ENCODE measurements at places on chromosomes 3 and 15.

GRCh38 chr3:11288021-11288491, 15.9 kb downstream of the ATG7 start:
- no peak for DNase-seq

DNA sequence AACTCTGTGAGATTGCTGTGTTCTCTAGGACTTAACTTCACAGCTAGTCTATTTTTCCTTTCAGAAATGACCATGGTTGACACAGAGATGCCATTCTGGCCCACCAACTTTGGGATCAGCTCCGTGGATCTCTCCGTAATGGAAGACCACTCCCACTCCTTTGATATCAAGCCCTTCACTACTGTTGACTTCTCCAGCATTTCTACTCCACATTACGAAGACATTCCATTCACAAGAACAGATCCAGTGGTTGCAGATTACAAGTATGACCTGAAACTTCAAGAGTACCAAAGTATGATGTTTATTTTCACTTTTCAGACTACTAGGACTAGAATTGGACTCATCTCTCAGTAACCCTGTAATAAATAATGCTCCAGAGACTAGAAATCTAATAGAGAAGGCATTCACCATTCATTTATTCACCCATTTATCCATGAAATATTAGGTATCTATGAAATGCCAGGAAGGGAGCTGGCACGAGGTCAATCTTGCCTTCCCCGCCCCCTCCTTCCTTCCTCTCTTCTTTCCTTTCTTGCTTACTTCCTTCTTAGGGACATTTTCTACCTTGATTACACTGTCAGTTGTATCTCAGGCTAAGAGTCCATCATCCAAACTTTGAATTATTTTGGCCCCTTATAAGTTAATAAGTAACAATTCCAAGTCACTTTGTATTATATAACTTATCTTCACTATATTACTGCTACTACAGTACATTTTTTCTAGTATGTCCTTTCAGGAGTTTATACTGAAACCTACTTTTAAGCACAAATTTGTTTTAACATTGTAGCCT, 91.0 kb downstream of the PPARG start:
- no peak for DNase-seq

GRCh38 chr15:97446138-97446537, 514.4 kb upstream of the ARRDC4 start:
- no peak for DNase-seq

GRCh38 chr3:143160437-143160836, 40.9 kb downstream of the CHST2 start:
- DNase-seq: no peak

- DNase-seq: no peak
Observed at GRCh38 chr3:53624061-53624857, 129.8 kb downstream of the CACNA1D start.

GRCh38 chr3:30508339-30508738, 98.1 kb upstream of the TGFBR2 start:
- no peak for DNase-seq

DNA sequence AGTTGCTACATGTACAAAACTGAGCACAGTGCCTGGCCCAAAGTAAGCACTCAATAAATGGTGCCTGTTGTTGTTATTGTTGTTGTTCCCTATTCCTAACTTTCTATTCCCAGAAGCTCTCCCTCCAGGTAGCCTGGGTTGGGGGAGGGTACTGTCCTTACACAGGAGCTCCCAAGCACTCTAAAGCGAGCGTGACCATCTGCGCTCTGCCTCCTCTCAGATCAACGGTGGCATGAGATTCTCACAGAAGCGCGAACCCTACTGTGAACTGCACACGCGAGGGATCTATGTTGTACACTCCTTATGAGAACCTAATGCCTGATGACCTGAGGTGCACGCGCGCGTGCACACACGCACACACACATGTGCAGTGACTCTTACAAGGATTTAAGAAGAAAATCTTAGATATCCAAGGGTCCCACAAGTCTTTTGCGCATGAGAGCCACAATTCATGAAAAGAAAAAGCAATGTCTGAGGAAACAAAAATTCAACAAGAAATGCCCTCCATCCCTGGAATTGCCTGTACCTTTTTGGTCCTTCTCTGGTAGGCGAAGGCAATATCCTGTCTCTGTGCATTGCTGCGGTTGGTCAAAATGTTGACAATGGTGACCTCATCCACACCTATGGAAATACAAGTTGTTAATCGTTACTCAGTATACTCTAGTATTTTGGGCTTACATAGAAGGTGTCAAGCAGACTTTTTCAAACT, 33.7 kb downstream of the ANXA2 start:
- DNase-seq: no peak

- DNase-seq: no peak
Observed at GRCh38 chr3:82462977-82463376, 701.5 kb upstream of the GBE1 start.

DNA sequence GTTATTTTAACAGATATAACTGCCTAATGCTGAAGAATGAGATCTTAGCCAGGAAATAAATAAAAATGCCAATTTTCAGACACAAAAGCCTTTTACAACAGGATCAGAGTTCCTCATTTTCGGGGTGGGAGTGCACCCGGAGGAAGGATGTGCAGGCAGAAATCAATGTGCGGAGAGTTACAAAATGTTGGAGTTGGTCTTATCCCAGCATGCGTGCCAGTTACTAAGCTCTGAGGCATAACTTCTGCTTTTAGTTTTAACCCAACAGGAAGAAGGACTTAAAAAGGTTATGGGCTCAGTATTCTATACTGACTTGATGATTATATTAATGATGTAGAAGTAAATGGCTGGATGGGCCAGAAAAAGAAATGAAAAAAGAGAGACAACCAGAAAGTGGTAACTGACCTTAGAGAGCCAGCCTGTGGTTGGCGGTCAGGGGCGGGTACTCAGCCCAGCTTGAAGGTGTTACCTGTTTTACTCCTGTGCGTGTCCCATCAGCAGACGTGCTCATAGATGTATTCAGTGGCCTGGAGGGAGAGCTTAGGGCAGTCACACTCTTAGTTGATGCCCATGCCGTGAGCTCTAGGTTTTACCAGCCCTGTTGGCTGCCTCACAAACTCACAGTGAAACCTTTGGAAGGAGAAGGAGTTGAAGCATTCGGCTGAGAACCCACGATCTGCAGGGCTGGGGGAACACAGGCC, 164.7 kb downstream of the SV2B start:
- DNase-seq: no peak

DNA sequence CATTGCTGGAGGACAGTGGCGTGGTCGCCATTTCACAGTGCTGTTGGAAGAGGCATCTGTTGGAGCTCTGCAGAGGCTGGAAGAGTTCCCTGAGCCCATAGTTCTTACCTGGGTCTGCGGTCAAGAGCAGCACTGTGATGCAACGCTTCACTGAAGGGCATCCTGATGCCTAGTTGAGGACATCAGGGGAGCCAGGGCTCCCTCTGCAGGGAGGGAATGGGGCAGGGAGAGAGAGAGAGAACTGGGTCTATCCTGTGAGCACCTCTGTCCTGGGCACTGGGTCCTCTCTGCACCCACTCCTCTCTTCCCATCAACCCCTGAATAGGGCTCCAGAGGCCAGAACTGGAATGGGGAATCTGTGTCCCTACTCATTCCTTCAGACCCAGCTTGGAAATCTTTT, 23.9 kb upstream of the MOBP start:
- peak; percentile 18 for DNase-seq

DNA sequence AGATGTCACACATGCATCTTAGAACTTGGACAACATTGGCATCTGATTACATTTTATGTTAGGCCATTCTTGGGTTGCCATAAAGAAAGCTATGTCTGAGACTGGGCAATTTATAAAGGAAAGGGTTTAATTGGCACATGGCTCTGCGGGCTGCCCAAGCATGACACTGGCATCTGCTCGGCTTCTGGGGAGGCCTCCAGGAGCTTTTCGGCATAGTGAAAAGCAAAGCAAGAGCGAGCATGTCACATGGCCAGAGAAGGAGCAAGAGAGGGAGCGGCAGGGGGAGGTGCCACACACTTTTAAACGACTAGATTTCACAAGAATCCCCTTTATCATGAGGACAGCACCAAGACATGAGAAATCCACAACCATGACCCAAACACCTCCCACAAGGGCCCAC, 11.3 kb downstream of the RYR3 start:
- no peak for DNase-seq

DNA sequence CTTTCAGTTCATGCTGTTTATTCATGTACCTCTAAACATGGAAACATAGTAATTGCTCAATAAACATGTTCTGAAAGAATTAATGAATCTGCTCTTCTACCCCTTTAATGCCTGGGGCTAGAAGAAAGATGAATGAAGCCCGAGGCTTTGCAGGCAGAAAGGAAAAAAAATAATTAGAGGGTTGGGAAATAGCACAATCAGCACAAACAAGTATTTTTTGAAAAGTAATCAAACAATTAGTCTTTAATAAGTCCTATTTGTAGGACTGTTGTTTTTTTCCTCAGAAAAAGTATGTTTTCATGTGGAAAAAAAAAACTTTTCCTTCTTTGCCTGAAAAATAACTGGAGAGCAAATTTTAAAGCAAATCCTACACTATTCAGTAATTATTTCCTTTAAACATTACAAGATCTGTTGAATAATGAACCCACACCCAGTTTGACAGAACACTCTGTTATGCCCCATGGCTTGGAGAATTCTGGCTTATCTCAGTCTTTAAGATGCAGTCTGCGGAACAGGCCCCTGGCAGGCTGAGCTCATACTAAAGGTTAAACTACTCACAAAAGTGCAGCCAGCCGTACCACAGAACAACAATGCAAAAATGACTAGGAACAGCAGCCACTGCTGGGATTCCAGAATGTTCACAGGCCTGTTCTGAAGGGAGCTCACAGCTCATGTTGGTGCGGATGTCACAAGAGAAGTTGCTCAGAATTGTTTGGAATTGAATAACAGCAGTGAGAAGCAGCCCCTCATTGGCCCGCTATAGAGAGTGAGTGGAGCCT, 79.2 kb downstream of the ABI3BP start:
- DNase-seq: no peak

DNA sequence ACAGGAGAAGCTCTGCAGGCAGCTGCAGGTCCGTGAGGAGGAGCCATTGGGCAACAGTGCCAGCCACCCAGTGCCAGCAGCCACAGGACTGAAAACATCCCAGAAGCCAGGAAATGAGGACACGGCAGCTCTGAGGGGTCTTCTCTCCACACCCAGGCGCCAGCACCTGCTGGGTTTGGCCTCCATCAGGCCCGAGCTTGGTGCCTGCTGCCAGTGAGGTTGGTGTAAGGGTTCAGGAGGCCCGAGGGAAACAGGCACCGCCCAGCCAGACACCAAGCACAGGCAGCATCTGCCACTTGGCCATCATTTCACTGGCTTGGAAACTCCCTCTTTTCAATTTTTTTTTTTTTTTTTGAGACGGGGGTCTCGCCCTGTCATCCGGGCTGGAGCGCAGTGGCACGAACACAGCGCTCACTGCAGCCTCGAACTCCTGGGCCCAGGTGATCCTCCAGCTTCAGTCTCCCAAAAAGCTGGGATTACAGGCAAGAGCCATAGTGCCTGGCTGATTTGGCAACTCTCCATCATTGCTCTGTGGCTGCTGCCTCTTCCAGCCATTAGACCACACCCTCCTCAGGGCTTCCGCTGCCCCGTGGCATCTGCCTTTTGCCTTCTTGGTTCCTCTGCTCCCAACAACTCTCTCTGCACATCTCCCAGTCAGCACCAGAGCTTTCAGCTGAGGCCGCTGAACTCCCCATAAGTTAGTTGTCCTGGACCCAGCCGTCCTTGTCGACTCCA, 1.5 kb upstream of the ITIH3 start:
- DNase-seq: no peak

DNA sequence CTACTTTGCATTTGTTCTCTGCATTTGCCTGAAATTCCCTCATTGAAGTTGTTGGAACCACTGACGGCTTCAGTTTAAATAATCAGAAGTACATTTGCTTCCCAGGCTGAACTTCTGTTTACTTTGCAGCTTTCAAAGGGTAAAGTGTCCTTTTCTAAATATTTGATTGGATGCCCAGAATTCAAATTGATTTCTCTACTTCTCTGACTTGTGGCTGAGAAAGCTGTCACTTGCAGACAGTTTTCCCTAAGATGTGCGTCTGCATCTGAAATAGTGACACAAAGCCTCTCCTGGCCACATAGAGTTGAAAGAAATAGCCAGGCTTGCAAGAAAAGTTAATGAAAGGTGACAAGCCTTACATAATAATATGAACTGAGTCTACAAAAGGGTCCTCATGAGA, 299.6 kb downstream of the THSD4 start:
- no peak for DNase-seq

DNA sequence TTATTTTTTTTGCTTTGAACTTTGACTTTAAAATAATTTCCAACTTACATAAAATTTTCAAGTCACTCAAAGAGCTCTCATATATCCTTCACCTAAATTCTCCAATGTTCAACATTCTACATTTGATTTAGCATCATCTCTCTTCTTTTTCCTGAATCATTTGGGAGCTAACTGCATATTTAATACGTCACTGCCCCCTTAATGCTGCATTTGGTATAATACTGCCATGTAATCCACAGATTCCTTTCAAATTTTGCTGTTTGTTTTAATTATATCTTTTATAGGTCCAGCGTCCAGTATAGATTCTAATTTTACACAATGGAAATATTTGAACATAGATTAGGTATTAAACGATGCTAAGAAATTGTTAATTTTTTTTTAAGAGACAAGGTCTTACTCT, 2.3 kb upstream of the EIF2AK4 start:
- no peak for DNase-seq

- DNase-seq: no peak
Observed at GRCh38 chr3:182837855-182838454, 44.7 kb downstream of the ATP11B start.

DNA sequence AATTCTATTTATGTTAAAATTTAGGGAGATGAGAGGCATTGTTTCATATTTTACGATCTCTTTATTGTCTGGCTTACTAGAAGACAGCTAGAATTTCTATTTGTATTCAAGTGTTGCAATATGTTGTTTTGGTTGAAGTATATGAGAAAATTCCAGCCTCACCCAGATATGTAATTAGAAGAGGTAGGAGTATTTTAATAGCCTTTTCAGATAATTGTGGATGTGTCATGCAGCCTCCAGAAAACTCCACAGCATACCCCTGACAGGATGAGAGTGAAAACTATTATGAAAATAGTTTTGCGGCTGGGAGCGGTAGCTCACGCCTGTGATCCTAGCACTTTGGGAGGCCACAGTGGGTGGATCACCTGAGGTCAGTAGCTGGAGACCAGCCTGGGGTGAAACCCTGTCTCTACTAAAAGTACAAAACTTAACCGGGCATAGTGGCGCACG, 21.5 kb upstream of the USP3 start:
- no peak for DNase-seq

DNA sequence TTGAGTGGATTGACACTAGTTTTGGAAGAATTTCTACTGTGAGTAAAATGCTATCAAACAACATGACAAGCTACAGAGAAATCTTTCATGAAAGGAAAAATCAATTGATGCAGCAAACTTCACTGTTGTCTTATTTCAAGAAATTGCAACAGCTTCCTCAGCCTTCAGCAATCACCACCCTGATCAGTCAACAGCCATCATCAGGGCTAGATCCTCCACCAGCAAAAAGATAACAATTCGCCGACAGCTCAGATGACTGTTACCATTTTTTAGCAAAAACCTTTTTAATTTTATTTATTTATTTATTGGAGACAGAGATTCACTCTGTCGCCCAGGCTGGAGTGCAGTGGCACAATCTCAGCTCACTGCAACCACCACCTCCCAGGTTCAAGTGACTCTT, 44.0 kb downstream of the MLH1 start:
- no peak for DNase-seq

- no peak for DNase-seq
Observed at GRCh38 chr3:184193991-184194539, 8.1 kb downstream of the ABCF3 start.

GRCh38 chr15:68220967-68221366, 8.6 kb downstream of the CLN6 start:
- no peak for DNase-seq

Data from HAP-1 (cell line).